Stimulated activated CD8-positive, alpha-beta memory T cell treated with anti-CD3 and anti-CD28 coated beads, Interleukin-7, amount 100 ng/mL, for 1 hour (primary cell): ENCODE measurements at places on chromosomes 13 and 19.

GRCh38 chr19:485077-485476 lies 11.2 kb upstream of the MADCAM1 start:
- no peak for DNase-seq

GRCh38 chr19:48415395-48415794 lies 21.9 kb downstream of the GRIN2D start:
- no peak for DNase-seq

GRCh38 chr19:9323557-9323918 lies 441 bp upstream of the ZNF559 start:
- no peak for DNase-seq

DNA sequence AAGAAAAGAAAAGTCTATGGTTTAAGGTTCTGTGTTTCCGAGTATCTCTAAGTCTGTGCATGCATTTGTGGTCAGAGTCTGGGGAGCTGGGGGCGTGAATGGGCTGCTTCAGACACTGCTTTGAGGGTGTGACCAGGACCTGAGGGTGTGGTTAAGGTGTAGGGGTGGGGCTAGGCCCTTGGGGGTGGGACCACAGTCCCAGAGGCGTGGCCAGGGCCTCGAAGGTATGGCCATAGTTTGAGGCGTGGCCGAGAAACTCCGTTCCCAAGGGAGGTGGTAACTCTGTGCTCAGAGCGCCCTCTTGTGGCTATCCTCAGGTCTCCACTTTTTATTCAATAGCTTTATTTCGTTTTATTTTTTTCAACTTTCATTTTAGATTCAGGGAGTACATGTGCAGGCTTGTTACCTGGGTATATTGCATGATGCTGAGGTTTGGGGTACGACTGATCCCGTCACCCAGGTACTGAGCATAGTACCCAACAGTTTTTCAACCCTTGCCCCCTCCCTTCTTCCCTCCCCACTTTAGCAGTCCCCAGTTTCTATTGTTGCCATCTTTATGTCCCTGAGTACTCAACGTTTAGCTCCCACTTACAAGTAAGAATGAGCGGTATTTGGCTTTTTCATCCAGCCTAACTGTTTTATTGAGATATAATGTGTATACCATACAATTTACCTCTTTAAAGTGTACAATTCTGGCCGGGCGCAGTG lies 7.0 kb upstream of the CBLC start:
- DNase-seq, result peak; percentile 96

DNA sequence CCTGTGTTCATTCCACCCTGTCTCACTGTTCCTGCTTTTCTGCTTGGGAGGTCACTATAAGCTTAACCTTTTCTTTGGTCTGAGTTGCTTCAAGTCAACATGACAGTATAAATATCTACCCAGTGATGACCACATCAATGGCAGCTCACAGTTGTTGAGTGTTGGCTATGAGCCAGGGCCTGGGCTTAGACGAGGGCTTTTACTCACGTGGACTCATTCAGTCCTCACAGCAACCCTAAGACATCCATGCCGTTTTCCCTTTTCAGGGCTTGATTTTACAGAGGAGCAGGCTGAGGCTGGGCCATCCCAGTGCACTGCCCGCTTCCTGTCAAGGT lies 10.2 kb upstream of the CCDC97 start:
- DNase-seq, result no peak

GRCh38 chr13:26853323-26853722 lies 92.7 kb upstream of the GPR12 start:
- DNase-seq, result no peak

GRCh38 chr13:32045537-32045936 lies 14.0 kb downstream of the FRY start:
- no peak for DNase-seq

GRCh38 chr19:58300620-58301019 lies 4.6 kb upstream of the ERVK3-1 start:
- DNase-seq, result no peak
